ENCODE measurements at places on chromosomes 7 and 10.

- no peak for DNase-seq
Observed at GRCh38 chr7:30196408-30196807, 61.6 kb downstream of the MTURN start.

- no peak for DNase-seq
Observed at GRCh38 chr7:7351832-7352231, 169.5 kb downstream of the C1GALT1 start.

DNA sequence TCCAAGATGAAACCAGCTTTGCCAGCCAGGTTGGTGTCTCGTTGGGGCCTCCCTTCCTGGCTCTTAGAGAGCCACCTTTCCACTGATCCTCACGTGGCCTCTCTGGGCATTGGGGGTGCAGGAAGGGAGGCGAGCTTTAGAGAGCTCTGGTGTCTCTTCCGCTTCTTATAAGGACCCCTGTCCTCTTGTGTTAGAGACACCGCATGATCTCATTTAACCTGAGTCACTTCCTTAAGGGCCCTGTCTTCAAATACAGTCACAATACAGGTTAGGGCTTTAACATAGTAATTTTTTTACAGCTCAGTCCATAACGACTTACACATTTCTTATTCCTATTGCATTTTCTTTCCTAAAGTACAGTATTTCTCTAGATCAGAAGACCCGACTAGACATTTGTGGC, 535.8 kb downstream of the SDK1 start:
- no peak for DNase-seq

GRCh38 chr7:92987095-92987494, 130.7 kb downstream of the SAMD9 start:
- DNase-seq: no peak

DNA sequence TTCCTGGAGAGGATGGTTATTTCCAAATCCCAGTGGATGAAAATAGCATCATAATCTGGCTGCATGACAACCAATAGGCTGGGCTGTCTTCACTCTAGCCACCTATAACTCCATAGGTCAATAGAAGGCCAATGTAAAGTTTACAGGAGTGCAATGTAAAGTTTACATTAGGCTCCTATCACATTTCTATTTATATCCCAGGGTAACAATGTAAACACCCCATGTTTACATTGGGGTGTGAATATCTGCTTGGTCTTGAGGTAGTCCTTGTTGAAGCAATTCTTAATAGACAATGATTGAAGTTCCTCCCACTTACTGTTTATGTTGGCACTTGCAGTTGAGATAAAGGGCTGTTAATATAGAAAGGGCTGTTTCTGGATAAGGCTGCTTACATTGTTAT, 21.5 kb downstream of the CH25H start:
- no peak for DNase-seq

GRCh38 chr7:137873979-137874777, 27.4 kb upstream of the DGKI start:
- no peak for DNase-seq

GRCh38 chr7:3260401-3260715, 40.7 kb upstream of the SDK1 start:
- DNase-seq: no peak

DNA sequence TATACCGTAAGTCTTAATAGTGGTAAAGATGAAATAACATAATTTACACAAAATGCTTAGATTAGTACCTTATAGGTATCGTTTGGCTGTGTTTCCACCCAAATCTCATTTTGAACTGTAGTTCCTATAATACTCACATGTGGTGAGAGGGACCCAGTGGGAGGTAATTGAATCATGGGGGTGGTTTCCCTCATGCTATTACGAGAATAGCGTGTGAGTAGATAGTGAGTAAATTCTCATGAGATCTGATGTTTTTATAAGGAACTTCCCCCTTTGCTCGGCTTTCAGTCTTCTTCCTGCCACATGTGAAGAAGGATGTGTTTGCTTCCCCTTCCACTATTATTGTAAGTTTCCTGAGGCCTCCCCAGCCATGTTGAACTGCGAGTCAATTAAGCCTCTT, 426.3 kb upstream of the POT1 start:
- DNase-seq: no peak

- DNase-seq: no peak
Observed at GRCh38 chr7:51577390-51577789, 260.8 kb upstream of the COBL start.

- no peak for DNase-seq
Observed at GRCh38 chr10:130929422-130930325, 381.8 kb downstream of the TCERG1L start.

DNA sequence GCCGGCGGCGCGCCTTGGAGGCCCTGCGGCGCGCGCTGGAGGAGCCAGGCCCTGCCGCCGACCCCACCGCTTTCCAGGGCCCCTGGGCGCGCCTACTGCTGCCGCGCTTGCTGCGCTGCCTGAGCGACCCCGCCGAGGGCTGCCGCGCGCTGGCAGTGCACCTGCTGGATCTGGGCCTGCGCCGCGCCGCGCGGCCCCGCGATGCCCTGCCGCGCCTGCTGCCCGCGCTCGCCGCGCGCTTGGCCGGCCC, 280 bp downstream of the DNAAF5 start:
- no peak for DNase-seq

- DNase-seq: no peak
Observed at GRCh38 chr10:62136931-62137330, 131.7 kb downstream of the RTKN2 start.

DNA sequence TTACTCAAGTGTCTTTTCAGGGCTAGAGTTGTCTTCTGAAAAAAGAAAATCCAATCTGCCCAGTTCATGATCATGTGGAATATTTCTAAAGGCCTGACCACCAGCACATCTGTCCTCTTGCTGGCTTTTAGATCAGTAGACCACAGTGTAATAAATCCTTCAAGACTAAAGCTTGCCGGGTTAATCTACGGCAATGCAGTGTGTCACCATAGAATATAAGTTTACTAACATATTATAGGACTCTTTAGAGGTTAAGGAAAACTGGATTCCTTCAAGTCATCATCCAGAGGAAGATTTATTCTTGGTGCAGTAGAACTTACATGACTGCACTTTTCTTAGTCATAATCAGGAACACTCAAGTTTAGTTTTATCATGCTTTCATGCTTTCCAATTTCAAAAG, 349.5 kb downstream of the SEMA3D start:
- DNase-seq: no peak

GRCh38 chr7:46007990-46008643, 87.0 kb upstream of the IGFBP3 start:
- DNase-seq: no peak

GRCh38 chr10:2202401-2202800, 465.1 kb upstream of the ADARB2 start:
- no peak for DNase-seq

- no peak for DNase-seq
Observed at GRCh38 chr7:81770728-81771223, 929 bp upstream of the HGF start.

DNA sequence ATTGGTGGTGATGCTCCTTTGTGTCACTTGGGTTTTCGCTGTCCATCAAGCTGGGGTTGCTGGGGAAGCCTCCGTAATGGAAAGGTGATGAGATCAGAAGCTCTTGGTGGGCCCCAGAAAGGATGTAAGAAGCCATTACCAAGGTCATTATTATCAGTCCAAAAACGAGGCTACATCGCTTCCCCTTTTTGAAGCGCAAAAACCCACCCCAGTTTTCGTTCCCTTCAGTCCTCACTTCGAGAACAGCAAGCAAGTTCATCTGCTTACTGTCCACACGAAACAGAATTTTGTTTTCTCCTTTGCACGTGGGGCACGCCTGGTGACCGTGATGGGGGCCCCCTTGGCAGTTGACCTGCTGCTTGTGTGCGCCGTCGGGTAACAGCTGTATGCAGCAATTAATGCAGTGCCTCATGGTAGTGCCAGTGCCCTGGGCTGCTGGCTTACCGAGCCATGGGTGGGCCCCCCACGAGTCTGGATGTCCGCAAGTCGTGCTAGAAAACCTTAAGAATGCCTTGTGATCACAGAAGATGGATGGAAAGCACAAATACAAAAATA, 47.5 kb downstream of the CHST15 start:
- no peak for DNase-seq

DNA sequence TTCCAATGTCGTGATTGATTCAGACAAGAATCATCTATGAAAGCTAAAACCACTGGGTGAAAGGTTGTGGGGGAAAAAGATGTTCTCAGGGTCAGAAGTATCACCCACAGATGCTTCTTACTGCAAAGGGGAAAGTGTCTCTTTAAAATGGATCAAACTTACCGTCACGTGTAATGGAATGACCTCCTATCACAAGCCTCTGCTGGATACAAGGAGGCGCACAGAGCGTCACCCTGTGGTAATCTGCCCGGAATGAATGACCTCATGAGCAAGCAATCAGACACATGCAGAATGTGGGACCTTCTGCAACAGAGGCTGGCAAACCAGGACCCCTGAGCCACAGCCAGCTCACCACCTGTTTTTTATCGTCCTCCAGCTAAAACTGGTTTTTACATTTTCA, 33.0 kb downstream of the WIPF3 start:
- no peak for DNase-seq

- DNase-seq: no peak
Observed at GRCh38 chr7:78323118-78323517, 524.5 kb downstream of the PHTF2 start.
